ENCODE measurements at places on chromosomes 5 and 9.

DNA sequence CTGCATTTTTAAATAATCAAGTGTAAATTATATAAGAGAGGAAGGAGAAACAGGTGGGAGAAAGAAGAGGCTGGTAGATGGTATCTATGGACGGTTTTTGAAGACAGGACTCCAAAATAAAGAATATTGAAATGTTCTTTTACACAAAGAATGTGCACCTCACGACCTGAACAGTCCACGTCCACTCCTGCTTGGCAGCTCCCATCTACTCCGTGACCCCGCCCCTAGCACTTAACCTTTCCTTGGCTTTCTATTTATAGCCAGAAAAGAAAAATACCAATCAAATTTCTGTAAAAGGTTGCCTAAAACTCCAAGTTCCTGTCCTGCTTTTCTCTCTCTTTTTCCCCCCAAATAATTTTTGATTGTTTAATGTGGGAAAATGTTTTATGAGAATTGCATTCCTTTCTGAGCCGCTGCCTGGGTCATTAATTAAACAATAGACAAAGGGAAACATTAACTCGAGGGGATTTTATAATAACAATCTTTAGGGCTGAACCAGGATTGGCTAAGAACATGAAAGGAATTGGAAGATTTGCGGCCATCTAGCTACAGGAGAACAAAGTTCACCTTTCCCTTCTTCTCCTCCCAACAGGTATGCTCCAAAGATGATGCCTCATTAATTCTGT is 173.6 kb upstream of the MAP3K1 start:
- no peak for DNase-seq

DNA sequence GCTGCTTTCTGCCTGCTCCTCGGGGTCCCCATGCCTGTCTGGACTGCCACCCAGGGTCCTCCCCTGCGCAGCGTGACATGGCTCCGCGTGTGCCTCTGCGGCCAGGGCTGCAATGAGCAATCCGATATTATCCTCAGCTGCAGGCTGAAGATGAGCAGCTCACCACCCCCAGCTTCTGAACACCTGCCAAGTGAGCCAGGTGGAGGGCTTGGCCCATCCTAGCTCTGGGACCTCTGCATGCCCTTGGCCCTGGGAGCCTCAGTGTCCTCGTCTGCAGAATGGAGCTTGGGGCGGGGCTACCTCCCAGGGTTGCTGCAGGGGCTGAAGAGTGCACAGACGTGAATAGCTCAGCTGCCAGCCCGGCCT is 4.1 kb upstream of the MYMK start:
- no peak for DNase-seq

GRCh38 chr9:89153232-89154017 is 25.2 kb downstream of the SHC3 start:
- no peak for DNase-seq

- no peak for DNase-seq
Measured at GRCh38 chr5:14245132-14245925, 102.2 kb downstream of the TRIO start.

GRCh38 chr5:80238778-80239679 is 16.8 kb downstream of the SERINC5 start:
- peak; percentile 83 for DNase-seq

DNA sequence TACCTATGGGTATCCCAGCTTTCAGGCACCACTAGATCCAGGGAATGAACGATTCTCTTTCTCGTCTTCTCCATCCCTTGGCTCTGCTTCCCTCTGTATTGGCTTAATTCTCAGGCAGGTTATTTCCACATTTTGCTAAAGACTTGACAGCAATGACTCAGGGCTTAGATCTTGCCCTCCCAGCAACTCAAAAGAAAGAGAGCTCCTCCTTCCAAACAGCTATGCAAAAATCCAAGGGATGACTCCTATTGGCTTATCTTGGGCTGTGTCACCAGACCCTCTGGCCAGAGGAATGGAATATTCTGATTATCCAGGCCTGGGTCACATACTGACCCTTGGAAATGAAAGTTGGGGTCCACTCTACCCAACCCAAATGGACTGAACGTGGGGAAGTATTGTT is 270.2 kb downstream of the NTRK2 start:
- no peak for DNase-seq

DNA sequence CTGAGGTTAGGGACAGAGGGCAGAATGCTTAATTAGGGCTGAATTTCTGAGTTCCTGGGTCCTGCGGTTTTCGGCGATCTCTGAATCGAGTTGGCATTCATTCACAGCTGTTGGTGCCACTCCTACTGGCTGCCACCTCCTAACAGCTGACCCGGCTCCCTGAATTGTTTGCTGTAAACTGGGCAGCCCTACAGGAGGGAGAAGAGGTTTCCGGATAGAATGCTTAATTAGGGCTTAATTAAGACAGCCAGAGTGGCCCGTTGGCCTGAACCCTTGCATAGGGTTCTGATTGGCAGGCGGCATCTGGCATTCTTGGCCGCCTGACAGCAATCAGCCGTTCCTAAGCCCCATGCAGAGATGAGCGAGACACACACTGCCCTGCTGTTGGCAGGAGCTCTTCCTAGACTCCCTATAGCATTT is 25.7 kb downstream of the FRMPD1 start:
- peak; percentile 95 for DNase-seq

GRCh38 chr5:1017056-1017455 is 8.5 kb downstream of the NKD2 start:
- DNase-seq: no peak

- no peak for DNase-seq
Measured at GRCh38 chr9:92713528-92713927, 43.6 kb upstream of the IPPK start.

- no peak for DNase-seq
Measured at GRCh38 chr5:160173-160510, 31.2 kb upstream of the LRRC14B start.

All from brain (organoid and tissue), 16 donors.